ENCODE measurements at places on chromosomes 3 and 15. TPM values are rescaled to one million over a fixed set of nuclear protein-coding genes. Genes with fewer than 3 reads are reported as not detected.

DNA sequence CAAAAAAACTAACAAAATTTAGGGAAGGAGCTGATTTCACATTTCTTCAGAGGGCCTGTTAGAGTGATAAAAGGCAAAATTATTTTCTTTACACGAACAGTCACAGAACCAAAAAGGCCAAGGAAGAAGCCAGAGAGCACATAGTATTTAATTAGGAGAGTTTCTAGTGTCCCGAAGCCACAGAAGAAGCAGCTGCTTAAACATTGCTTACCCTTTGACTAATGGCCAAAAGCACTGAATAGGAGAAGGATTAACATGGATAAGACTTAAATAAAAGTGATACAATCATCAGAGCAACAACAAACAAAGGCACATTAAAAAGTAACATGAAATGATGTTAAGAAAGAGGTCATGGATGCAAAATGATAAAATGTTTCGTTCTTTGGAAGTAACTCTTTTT, 98.6 kb downstream of the CHL1 start:
- DNase-seq: no peak

DNA sequence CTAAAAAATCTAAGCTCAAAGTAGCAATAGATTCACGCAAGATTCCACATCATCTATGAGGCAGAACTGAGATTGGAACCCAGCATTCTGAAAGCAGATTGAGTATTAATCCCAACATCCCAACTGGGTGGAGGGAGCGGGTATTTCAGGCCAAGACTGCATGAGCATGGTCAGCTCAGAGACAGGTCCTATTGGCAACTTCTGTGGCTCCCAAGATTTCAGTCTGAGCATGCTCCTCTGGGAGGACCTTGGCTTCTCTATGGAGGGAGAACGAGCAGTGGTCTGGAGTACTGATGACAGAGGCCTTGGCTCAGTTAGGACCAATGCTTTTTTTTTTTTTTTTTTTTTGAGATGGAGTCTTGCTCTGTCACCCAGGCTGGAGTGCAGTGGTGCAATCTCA, 4.0 kb upstream of the ITGA11 start:
- no peak for DNase-seq

- DNase-seq: no peak
These were observed 81.9 kb upstream of the ADAMTSL3 start for GRCh38 chr15:83571820-83572707.

DNA sequence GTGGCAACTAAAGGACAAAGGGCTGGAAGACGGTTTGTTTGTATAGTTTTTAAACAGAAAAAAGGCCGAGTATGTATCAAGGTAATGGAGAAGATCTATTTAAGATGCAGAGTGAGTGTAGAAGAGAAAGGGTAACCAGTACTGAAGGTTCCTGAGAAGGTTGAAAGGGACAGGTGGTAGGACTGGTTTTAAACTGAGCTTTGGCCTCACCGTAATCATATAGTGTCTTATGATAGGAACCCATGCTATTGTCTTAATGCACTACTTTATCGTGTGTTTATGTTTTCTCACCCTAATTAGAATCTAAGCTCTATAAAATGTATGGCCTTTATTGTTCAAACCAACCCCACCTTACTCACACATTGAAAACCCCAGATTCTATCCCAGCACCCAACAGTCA, 32.7 kb downstream of the FHIT start:
- no peak for DNase-seq

GRCh38 chr15:60569596-60569995, 90.7 kb upstream of the ICE2 start:
- DNase-seq: no peak

GRCh38 chr3:31896026-31896425, 85.0 kb downstream of the OSBPL10 start:
- no peak for DNase-seq

DNA sequence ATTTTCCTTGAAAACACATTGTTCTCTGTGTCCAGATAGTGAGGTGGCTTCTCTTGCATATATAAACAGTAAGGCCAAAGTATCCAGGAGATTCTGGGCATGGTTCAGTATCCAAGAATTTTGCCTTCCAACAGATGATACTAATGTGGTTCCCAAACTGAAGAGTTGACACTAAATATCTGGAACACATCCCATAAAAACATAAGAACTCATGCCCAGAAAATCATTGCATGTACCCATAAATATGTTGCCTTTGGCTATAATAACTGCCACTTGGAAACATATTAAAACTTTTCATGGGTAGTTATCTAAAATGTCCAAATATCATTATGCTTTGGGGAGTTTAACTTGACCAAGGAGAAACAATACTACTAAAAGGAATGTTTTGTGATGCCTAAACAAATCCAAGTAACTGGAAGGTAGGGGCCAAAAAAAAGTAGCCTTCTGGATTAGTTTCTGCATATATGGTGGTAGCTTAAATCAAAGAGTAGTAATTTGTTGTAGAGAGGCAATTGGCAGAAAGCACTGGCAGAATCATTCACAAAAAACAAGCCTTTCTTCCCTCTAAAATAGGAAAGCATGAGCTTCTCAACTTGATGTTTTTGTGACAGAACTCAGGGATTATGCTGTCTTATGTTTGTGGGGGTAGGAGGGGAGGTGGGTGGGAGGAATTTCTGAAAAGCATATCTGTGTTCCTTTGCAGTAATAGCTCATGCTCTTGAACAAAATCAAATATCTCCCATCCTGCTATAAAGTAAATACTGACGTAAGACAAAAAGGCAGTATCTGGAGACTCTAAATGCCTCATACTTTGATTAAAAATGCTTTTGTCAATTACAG, 753.9 kb downstream of the TUSC7 start:
- DNase-seq: no peak

- no peak for DNase-seq
These were observed 222.6 kb downstream of the PDCD6IP start for GRCh38 chr3:34020726-34021680.

- no peak for DNase-seq
These were observed 355.0 kb downstream of the EDEM1 start for GRCh38 chr3:5542472-5542871.

DNA sequence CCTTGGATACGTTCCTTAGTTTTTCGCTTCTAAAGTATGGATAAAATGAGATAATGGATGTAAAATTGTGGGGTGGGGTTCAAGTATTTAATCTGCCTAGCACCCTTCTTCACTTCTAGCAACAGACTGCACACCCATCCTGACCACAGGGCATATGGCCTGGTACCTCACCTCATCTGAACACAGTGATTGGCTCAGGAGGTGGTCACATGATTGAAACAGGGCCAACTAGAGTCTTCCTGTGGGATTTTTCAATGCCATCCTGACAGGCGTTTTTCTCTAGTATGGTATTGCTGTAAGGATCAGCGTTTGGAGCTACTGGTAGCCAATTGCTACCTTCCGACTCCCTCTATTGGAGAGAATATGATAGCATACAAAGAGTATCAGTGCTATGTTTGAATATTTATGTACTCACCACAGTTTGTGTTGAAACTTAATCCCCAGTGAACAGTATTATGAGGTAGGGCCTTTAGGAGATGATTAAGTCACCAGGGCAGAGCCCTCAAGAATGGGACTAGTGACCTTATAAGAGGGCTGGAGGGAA, 172.2 kb downstream of the PPM1L start:
- DNase-seq: no peak

DNA sequence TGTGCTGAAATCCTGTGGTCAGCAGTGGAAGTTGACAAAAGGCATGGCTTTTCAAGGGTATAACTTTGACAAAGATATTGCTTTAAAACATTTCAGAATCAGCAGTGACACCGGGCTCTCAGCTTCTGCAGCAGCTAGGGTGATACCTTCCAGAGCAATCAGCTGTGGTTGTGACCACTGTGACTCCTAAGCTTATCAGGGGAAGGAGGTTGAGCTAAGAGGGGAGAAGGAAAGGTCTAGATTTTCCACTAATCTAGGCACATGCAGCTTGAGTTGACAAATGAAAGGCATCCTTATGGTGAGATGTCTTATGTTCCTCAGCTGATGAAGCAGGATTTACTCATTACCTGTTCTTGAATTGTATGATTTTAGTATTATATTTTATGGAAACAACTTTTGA, 16.3 kb upstream of the LRRFIP2 start:
- DNase-seq: no peak

DNA sequence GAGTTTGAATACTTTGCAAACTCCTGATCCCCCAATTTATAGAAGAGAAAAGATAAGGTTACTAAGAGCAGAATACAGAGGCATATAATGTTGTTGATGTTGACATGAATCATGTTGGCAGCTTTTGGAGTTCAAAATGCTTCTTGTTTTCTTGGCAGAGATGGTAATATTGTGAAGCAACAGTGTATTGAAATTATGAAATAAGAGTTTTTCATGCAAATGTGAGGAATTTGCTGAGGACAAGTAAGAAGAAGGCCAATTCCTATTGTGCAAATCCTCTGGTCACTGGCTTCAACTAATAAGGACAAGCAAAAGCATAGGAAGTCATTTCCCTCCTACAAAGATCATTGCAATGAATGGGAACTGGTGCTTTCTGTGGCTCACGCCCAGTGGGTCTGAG, 126.9 kb upstream of the CHL1 start:
- DNase-seq: no peak

HACL1 gene
- total RNA-seq: 12.5 TPM

IRAK2 gene
- total RNA-seq: 2.0 TPM

CALML4 gene
- 1.5 TPM for total RNA-seq

GOLGA6L7 gene
- total RNA-seq: not detected

SPATA12 gene
- not detected for total RNA-seq

All from Right ventricle myocardium inferior (tissue), 1 donor.